GOT3 (cell line): ENCODE measurements at places on chromosomes 3 and 15.

DNA sequence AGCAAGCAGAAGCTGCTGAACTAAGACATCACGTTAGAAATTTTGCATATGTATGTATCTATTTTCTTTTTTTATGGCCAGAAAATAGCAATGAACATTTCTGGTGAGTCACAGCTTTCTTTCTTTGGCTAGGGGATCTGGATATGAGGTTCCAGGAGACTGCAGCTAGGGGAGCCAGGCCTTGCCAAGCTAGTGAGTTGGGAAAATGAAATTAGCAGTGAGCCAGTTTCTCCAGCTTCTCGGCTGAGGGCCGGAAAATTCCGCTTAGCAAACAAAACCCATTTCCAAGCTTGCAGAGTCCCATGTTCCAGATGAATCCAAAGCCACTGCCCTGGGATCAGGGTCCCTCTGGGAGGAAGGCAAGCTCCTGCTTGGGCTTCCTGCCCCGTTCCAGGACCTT lies 137.6 kb downstream of the SRGAP3 start:
- DNase-seq: no peak

GRCh38 chr15:64640146-64640871 lies 135.1 kb downstream of the RBPMS2 start:
- no peak for DNase-seq

GRCh38 chr3:10933021-10933420 lies 59.5 kb upstream of the SLC6A1 start:
- DNase-seq: no peak

GRCh38 chr3:69210068-69210730 lies 87.8 kb upstream of the LMOD3 start:
- no peak for DNase-seq

DNA sequence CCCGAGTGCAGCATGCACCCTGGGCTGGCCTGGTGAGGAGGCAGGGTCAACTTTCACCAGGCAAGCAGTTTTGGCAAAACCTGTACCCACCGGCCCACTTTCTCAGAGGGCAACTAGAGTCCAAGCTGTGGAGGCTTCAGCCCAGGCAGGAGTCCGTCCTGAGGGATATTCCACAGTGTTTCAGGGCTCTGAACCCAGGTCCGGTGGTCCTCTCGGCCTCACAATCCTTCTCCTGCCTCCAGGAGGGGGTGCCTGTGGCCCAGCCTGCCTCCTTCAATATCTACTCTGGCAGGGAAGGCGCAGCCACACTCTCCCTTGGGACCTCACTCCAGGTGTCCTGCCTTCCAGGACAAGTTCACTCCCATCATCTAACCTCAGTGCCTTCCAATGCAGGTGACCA lies 3.9 kb downstream of the PLA2G4E start:
- no peak for DNase-seq

DNA sequence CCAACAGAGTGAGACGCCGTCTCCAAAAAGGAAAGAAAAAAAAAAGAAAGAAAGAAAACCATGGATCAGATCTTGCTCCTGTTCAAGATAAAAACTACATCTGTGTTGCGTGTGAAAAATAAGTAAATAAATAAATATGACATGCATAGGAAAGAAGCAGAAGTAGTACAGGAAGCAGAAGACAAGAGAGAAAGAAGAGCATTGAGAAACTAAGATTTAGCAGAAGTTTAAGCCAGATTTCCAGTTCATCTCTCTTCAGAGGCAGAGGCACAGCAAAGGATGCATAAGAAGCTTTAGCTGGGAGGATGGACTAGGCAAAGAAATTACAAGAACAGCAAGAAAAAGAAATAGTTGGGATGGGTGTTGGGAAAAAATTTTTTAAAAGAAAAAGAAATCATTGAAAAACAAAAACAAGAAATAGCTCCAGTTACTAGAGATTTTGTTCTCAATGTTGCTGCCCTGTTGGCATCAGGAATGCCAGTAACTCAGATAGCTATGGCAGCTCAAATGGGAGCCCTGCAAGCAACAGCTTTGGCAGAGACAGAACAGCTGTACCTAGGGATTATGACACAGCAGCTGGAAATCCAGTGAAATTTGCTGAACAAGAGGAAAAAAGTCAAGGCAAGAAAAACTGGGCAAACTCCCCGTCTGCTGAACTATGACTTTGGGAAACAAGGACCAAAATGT lies 17.3 kb downstream of the AP3S2 start:
- DNase-seq: no peak

DNA sequence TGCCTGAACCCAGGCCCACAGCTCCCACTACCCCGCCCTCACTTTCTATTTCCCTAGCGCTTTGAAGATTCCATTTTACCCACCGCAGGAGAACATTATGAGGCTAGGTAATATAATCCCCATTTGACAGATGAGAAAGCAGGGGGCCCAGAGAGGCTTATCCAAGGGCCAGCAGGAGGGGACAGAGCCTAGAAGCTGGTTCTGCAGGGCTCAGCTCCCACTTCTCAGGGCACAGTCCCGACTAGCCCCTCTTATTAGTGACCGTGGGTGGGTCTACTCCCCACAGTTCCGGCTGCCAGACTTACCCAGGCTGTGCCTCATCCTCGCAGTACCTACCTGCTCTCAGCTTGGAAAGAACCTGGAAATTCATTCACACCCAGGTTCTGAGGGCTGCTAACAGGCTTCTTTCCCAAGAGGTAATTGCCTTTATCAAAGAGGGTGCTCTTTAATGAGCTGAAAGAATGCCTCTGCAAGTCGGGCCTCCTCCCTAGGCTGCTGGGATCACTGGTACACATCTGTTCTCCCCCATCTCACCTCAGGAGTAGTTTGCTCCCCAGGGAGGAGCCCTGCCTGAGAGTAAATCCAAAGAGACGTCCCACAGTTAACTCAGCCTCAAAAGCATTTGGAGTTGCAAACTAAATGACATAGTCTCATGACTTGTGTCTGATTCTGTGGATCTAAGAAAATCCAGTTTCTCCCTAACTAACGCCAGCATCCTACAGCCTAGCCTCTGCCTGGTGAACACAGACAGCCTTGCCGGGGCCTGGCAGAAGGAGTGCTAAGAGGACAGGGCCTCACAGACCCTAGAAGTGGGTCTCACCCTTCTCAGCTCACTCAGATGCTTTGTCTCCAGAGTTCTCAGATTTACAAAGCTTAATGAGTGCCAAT lies 125.0 kb downstream of the CHSY1 start:
- DNase-seq: no peak

DNA sequence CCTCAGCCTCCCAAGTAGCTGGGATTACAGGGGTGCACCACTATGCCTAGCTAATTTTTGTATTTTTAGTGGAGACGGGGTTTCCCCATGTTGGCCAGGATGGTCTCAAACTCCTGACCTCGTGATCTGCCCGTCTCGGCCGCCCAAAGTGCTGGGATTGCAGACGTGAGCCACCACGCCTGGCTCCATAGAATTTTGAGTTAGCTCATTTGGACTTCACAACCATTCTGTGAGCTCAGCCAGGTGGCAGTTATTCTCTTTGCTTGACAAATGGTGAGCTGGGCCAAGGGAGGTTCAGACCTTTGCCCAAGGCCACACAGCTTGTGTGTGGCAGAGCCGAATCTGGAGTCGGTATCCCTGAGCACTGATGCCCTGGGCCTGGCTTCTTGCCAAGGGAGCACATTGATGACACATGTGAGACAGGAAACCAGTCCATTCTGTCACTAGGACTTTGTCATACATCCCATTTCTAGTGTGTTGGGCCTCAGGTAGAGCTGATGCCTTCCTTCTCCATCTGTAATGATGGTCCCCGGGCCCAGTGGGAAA lies 17.6 kb downstream of the PODXL2 start:
- DNase-seq: no peak

DNA sequence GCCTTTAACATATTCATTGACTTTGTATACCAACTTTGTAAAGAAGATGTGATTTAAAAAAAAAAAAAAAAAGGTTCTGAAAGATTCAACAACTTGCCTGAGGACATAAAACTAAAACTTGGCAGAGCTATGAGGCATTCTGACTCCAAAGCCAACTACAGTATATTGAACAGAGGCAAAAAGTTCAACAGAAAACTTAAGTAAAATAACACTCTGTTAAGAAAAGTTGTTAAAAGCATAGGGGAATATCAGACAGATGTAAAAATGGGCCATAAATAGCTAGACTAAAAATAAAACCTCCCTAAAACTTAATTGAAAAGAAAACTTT lies 23.4 kb downstream of the GOLIM4 start:
- DNase-seq: no peak

DNA sequence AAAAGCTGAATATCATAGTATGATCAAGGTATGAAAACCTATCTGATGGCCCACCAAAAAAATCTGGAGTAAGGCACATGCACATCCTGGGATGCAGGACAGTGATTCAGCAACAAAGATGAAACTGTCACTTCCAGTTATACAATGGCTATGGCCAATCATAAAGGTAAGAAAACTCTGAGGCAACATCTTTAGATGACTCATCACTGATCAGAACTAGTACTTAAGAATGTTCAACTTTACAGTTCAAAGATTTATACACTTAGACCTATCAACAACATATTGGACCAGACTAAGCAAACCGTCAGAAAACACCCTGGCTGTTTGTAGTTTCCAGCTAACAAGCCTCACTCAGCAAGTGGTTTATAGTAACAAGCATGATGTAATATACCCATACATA lies 21.3 kb upstream of the PLCH1 start:
- DNase-seq: no peak

DNA sequence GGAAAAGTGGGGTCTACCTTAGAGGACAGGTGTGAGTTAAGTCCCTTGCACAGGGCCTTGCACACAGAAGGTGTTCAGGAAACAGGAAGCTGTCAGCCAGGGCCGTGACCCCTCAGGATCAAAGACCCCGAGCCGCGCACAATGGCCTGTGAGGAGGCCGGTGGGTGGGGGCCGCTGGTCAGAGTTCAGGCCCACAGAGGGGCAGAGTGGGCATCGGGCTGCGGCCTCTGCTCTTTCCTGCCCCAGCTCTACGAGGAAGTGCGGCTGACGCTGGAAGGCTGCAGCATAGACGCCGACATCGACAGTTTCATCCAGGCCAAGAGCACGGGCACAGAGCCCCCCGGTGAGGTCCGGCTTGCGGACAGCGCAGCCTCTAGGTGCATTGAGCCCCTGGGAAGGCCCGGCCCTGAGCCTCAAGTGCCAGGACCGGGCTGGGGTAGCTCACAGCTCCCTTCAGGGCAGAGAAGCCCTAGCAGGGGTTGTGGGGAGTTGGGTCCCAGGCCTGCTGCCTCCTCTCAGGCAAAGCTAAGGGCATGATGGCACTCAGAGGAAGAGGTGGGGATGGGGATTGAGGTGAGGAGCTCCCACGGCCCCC lies 37.2 kb downstream of the PSTPIP1 start:
- DNase-seq: no peak

DNA sequence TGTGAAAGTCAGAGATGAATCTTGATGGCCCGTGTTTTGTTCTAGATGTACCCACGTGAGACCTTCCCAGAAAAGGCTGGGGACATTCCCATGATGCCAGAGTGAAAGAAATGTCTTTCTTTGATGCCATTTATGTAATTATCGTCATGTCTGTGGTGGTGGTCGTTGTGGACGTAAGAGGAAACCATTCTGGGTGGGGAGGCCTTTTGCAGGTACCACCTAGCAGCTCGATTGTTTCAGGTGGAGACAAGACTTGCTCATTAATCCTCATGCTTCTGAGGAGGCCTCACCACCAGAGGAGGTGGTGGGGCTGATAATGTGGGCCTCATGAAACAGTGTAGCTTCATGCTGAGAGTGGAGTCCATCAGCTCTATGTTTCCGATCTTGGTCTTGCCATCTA lies 58.1 kb upstream of the USP3 start:
- no peak for DNase-seq

GRCh38 chr3:183818041-183818620 lies 7.2 kb downstream of the MAP6D1 start:
- no peak for DNase-seq

DNA sequence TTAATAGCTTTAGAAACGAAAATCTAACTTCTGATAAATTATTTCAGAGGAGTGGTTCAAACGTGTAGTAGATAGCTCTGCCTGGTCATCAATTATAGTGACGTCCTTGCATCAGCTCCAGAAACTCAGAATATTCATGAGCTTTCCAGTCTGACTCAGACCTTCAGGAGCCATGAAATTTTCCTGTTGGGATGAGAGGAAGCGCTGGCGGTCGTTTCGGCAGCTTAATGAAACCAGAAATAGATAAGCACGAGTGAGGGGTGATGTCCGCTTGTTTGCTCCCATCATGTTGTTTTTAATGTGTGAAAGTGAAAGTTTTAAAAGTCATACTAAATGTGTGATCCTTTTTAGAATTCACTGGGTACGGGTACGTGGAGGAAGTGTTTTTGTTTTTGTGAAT lies 141.1 kb downstream of the PGPEP1L start:
- no peak for DNase-seq

GRCh38 chr3:27575499-27575898 lies 91.3 kb upstream of the SLC4A7 start:
- no peak for DNase-seq

- DNase-seq: no peak
Measured at GRCh38 chr15:92877000-92877399, 23.1 kb upstream of the CHD2 start.

- no peak for DNase-seq
Measured at GRCh38 chr15:85690561-85691231, 104.0 kb downstream of the KLHL25 start.

- DNase-seq: no peak
Measured at GRCh38 chr3:14300721-14301399, 101.5 kb upstream of the SLC6A6 start.
